ENCODE measurements at places on chromosomes 4 and X.

- DNase-seq = no peak
Measured at GRCh38 chrX:138485767-138486166, 225.8 kb downstream of the FGF13 start.

- DNase-seq = no peak
Measured at GRCh38 chr4:89284828-89285227, 22.8 kb downstream of the GPRIN3 start.

DNA sequence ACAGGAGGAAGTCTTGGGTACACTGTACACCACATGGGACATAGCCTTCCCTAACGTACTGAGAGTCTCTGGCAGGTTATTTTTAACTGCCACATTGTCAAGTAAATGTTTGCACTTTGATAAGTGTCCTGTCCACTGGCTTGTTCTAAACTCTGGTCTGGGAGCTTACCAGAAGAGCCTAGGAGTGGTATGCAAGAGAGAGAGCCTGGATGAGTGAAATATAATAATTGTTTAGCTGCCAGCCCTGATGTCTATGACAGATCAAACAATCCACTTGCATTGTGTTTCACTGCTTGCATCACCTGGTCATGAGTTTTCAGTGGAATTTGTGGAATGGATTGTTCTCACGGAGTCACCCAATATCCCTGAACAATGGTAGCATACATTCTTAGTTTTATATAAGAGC is 91.6 kb downstream of the SHROOM3 start:
- DNase-seq = no peak

GRCh38 chr4:106062452-106062875 is 167.2 kb downstream of the NPNT start:
- DNase-seq = no peak

DNA sequence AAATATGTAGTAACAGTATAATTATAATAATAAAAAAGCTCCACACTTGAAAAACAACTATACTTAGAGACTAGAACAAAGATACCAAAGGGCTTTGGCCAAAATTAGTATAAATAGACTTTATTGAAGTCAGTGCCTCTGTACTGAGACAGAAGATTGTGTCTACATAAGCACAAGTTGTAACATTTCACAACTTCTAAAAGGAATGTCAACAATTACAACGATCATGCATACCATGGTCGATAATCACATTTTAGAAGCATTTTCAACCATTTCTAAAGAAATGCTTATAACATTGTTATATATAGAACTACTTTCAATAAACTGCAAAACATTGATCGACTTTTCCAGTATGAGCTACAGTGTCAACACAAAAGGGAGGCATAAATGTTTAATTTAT is 57.0 kb downstream of the DHX15 start:
- DNase-seq = no peak

- DNase-seq = no peak
Measured at GRCh38 chr4:112109360-112110058, 35.7 kb upstream of the FAM241A start.

- DNase-seq = no peak
Measured at GRCh38 chr4:125710766-125711165, 396.0 kb downstream of the FAT4 start.

GRCh38 chr4:2944091-2944482 is 19.1 kb downstream of the NOP14 start:
- no peak for DNase-seq

DNA sequence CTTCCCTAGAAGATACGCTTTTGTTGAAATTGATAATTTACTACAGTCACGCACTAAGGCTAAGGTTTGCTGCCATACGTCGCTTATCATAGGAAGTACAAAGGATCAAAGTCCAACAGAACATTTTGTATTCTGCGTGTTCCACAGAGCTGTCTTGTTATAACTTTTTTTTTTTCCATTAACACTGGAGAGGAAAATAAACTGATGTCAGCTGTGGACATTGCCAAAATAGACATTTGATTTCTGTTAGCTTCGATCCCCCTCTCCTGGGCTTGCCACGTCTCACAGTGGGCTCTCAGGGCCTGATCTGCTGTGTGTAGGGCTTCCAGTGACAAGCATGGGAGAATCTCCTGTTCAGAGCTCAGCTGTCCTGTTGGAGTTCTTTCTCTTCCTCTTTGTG is 93.3 kb downstream of the SPATA18 start:
- DNase-seq = no peak

DNA sequence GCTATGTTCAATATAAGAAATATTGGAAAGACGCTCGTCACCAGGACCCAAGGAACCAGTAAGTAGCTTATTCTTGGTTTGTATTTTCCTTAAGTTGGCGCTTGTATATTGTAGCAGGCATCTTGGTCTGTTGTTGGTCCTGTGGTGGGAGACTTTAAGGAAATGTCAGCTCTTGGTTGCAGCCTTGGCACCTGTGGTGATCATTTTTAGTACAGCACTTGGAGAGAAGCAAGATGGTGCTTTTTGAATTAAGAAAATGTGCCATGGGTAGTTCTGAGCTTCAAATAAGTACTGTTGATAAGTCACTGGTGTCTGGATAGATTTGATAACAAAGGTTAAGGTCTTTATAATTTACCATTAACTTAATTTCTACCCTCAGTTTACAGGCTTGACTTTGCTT is 1.1 kb downstream of the RPS3A start:
- DNase-seq = no peak

- no peak for DNase-seq
Measured at GRCh38 chr4:161189286-161190134, 974.3 kb downstream of the FSTL5 start.

- DNase-seq = no peak
Measured at GRCh38 chr4:81808011-81808672, 336.4 kb upstream of the RASGEF1B start.

- DNase-seq = no peak
Measured at GRCh38 chr4:86831262-86832130, 17.7 kb downstream of the SLC10A6 start.

DNA sequence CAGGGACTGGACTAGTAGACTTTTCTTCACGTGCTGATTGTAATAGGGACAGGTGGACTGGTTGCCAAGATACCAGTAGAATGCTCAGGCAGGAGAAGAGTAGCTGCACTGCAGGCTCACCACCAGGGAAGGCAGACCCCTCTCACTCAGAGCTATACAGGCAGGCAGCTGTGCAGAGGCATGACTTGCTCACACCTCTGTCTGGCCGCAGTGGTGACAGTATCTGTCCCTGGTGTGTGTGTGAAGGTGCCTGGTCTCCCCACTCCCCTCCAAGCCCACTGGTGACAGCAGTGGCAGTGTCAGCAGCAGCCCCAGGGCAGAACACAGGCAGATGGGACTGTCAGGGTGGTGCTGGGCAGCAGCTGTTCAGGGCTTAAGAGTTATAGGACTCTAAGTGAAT is 140.7 kb downstream of the RPS6KA6 start:
- DNase-seq = no peak

Measured in stimulated activated naive CD8-positive, alpha-beta T cell treated with anti-CD3 and anti-CD28 coated beads, Interleukin-15, amount 100 ng/mL, for 72 hours (primary cell).